ENCODE measurements at places on chromosomes 6 and 20.

DNA sequence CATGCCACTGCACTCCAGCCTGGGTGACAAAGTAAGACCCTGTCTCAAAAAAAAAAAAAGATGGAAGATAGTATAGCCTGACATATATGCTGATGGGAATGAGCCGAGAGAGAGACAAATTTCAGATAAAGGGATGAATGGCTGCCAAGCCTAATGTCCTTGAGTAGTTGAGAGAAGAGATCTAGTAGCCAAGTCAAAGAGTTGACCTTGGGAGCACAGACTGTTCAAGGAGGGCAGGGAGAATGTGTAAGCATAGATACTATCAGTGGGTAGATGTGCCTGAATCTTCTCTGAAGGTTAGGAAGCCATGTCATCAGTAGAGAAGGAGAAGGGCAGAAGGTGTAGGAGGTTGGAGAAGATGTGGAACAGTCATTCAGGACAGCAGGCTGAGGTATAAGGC, 20.0 kb upstream of the ABCC10 start:
- DNase-seq: no peak

DNA sequence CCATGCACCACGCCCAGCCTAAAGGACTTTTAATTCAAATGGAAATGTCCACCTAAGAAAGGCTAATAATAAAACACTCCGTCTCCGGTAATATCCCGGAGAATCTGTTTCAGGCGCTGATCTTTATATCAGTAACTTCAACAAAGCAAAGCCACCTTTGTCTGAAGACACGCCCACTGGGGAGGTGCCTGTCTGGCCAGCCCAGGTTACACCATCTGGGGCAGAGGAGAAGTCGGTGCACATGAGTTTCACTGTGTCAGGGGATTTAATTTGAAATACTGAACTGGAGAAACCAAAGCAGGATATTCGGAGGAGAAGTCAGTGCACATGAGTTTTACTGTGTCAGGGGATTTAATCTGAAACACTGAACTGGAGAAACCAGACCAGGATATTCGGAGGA, 9.4 kb downstream of the SERPINB6 start:
- DNase-seq: peak; percentile 11

DNA sequence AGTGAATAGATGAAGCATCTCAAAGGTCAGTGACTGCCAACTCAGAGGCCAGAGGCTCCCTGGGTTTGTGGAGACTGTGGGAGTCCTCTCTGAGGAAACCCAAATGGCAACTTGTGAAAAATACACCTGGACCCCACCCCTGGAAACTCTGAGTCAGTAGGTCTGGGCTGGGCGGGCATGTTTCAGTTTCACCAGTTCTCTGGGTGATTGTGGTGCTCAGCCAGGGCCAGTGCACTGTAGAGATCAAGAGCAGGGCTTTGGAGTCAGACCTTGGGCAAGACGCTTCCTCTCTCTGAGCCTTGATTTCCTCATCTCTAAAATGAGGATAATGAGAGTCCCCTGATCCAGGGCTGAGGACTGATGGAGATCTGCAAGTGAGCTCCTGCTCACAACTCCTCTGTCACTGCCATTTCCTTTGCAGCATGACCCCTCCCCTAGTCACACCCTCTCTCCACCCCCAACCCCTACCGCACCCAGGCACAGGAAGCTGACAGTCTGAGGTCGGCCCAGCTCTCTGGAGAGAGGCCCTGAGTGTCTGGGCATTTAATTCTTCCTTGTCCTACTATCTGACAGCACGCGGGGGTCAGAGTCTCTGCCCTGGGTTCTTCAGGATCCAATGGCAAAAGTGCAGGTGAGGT, 5.1 kb downstream of the DEF6 start:
- DNase-seq: no peak

- no peak for DNase-seq
Observed at GRCh38 chr20:1255675-1256074, 10.4 kb upstream of the SNPH start.

DNA sequence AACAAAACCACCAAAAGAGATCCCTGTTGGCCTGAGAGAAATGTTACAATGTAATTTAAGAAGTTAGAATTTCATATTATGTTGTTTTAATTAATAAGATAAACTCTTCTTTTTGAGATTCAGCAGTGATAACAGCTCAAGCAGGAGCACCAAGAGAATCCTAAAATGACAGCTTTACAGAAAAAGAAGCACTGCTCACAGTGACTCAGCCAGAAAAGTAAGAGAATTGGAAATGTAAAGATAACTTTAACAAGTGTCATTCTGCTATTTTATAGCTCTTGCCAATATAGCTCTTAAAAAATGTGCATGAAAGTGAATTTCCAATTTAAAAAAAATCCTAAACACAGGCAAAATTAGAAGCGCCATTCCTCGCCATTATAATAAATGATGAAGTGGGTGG, 111.3 kb downstream of the UBE3D start:
- no peak for DNase-seq

DNA sequence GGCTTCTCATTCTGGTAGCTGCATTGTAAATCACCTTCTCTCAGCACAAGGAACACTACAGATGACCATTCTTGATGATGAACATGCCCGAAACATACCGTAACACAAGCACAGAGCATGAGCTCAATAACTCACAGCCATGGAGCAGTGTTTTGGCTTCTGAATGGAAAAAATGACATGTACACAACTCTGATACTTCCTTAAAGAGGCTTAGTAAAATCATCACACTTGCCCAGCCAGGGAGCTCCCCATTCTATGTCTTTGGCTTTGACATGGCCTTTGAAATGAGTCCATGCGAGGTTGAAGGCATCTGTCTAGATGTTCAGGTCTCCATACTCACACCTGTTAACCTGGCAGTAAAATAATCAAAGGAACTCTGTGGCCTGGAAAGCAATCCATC, 87.6 kb downstream of the MYB start:
- no peak for DNase-seq

DNA sequence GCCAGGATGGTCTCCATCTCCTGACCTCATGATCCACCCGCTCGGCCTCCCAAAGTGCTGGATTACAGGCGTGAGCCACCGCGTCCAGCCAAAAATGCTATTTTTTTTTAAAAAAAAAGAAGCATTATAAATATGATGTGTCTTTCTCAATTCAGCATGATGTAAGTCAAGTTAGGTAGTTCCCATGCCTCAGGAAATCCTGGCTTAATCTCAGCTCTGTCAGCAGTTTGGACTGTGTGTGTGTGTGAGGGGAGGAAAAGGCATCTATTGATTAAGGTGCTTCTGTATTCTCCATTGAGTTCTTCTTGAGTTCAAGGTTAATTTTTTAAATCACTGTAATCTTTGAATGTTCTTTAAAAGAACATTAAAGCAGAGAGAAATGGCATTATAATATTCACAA, 51.5 kb downstream of the GMDS start:
- no peak for DNase-seq

DNA sequence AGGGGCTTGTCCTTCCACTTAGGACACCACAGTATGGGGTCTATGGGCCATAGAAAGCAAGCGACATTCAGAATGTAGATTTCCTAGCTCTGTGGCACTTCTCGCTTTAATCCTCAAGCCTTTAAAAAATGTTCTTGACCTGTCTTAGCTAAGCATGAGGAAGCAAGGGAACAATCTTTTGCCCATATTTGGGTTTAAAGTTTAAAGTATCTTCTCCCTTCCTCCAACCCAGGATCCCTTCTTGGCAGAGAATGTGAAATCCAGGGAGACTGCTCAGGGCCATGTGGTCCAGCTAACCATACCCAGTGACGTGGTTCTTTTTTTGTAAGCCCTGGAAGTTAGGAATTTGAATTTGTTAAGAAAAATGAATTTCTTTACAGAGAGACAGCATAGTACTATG, 289.9 kb downstream of the BTBD9 start:
- no peak for DNase-seq

GRCh38 chr6:43274127-43274915, 23.7 kb upstream of the SLC22A7 start:
- DNase-seq: no peak

- DNase-seq: no peak
Observed at GRCh38 chr6:156993713-156994112, 216.5 kb downstream of the ARID1B start.

DNA sequence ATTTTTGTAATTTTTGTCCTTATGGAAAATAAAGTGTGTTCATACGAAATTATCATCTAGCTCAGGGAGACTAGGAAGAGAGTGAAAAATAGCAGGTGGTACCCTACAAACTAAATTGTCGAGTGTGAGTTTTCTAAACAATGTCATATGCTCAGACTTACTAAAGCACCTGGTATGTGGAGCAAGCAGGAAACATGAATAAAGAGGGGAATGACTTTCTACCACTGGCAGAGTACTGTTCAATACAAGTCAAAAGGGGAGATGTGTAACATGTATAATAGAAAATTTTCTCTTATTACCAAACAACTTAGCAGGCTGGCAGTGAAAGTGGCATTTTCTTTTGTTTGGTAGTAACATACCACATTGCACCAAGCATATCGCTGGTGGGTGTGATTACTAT, 36.1 kb downstream of the CTNNBL1 start:
- peak; percentile 91 for DNase-seq

- DNase-seq: no peak
Observed at GRCh38 chr6:130517444-130517931, 151.7 kb downstream of the TMEM200A start.

DNA sequence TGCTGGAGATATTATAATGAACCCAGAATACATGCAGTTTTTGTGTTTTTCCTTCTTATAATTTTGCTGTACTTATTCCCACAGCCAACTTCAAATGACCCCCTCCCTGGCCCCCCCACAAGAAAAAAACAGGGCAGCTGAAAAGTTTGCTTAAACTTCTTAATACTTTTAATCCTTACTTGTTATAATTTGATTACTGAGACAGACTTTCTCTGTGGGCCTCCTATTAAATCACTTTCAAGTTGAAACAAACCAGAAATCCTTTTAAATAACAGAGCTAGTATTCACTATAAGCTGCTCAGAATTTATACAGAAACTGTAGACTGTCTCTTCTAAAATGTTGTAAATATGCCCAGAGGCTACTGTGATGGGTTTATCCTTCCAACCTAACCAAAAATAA, 106.3 kb downstream of the CENPW start:
- DNase-seq: no peak

- DNase-seq: no peak
Observed at GRCh38 chr6:118168421-118168820, 261.4 kb downstream of the SLC35F1 start.

DNA sequence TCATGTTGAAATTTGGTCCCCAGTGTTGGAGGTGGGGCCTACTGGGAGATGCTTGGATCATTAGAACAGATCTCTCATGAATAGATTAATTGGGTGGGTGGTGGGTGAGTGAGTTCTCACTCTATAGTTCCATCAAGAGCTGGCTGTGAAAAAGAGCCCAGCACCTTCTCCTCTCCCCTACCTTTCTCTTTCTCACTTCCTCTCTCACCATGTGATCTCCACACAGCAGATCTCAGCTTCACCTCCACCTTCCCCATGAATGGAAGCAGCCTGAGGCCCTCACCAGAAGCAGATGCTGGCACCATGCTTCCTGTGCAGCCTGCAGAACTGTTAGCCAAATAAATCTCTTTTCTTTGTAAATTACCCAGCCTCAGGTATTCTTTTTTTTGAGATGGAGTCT, 12.9 kb upstream of the GMNN start:
- DNase-seq: no peak

Measured in NCI-H2171 treated with DMSO at 0.1 percent for 48 hours (cell line).